HT1080 (cell line): ENCODE measurements at places on chromosomes 13 and 19. TPM values are rescaled to one million over a fixed set of nuclear protein-coding genes. Genes with fewer than 3 reads are reported as not detected.

The LMTK3 gene
- 0.05 TPM in 1 of 2 replicates, not detected in the other for total RNA-seq

The DLL3 gene
- total RNA-seq = 0.80 and 1.2 TPM in 2 replicates

The KXD1 gene
- 163 and 195 TPM in 2 replicates for total RNA-seq

The ZNF329 gene
- 7.1 and 9.0 TPM in 2 replicates for total RNA-seq

The KL gene
- not detected in 2 replicates for total RNA-seq

The SIGLEC8 gene
- total RNA-seq = not detected in 2 replicates

The SUCLA2 gene
- total RNA-seq = 37.3 and 44.8 TPM in 2 replicates

The ICAM4 gene
- total RNA-seq = not detected in 2 replicates

The ACER1 gene
- not detected in 2 replicates for total RNA-seq

The MYO16 gene
- total RNA-seq = not detected in 2 replicates

The PRKCG gene
- total RNA-seq = 0.43 TPM in 1 of 2 replicates, not detected in the other

The LILRA1 gene
- not detected in 2 replicates for total RNA-seq

The TNNT1 gene
- 28.7 and 33.4 TPM in 2 replicates for total RNA-seq

The CIC gene
- total RNA-seq = 12.0 and 22.6 TPM in 2 replicates

The GSX1 gene
- not detected in 2 replicates for total RNA-seq

The OR7A5 gene
- total RNA-seq = not detected in 2 replicates

The ZNF547 gene
- total RNA-seq = 4.0 and 6.4 TPM in 2 replicates

The SLC25A41 gene
- total RNA-seq = 0.18 TPM in 1 of 2 replicates, not detected in the other

The KIRREL2 gene
- not detected in 2 replicates for total RNA-seq

The CABP5 gene
- total RNA-seq = not detected in 2 replicates

The GNG7 gene
- not detected in 2 replicates for total RNA-seq

The RNF126 gene
- 86.5 and 130 TPM in 2 replicates for total RNA-seq

The CPB2 gene
- total RNA-seq = 0.21 TPM in 1 of 2 replicates, not detected in the other

The GPR12 gene
- total RNA-seq = not detected in 2 replicates

The CIRBP gene
- 170 and 219 TPM in 2 replicates for total RNA-seq

The FCER2 gene
- total RNA-seq = not detected in 2 replicates

The CRX gene
- total RNA-seq = not detected in 2 replicates

The SLC7A9 gene
- not detected in 2 replicates for total RNA-seq

The OR7D2 gene
- total RNA-seq = not detected in 2 replicates

The SIRT6 gene
- 16.4 and 18.5 TPM in 2 replicates for total RNA-seq
